ENCODE measurements at places on chromosomes 4 and X.

- DNase-seq: no peak
These were observed 5.0 kb upstream of the PSAPL1 start for GRCh38 chr4:7439699-7440098.

- no peak for DNase-seq
These were observed 126.6 kb downstream of the FHDC1 start for GRCh38 chr4:153062652-153063168.

DNA sequence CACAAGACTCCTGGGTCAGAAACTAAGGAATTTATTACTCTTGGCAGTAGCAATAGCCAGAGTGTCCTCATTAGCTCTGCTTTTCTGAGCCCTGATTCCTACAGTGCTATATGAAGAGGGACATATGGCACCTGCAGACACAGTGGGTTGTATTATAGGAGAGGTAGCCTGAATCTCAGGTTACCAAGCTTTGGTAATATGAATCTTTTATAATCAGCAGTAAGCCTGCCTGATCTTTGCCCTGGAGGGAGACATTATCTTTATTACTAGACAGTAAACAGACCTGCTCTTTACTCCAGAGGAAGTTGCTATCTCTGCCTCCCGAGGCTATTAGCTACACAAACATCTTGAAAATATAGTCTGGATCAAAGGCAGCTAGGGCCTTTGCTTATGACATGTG, 62.5 kb upstream of the HOPX start:
- DNase-seq: no peak

- no peak for DNase-seq
These were observed 8.2 kb upstream of the CASK start for GRCh38 chrX:41931591-41931990.

- DNase-seq: no peak
These were observed 902.5 kb downstream of the FAM133A start for GRCh38 chrX:94576367-94577004.

DNA sequence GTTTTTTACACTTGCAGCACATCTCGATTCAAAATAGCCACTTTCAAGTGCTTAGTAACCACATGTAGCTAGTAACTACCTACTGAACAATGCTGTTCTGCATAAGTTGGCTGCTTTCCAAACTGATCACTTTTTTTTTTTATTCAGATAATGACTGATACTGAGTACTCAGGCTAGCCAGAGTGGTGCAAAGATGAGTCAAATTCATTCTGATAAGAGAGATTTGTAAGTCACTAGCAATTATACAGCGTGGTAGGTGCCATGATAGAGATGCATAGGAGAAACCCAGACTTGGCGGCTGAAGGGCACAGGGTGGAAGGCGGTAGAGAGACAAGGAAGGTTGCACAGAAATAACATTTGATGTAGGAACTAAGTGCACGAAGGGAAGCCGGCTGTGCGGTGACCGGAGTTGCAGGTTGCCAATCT, 357 bp upstream of the IGBP1 start:
- no peak for DNase-seq

GRCh38 chrX:39595977-39596376, 501.8 kb downstream of the BCOR start:
- no peak for DNase-seq
